Stimulated activated CD4-positive, alpha-beta T cell treated with anti-CD3 and anti-CD28 coated beads, TNF-alpha, amount 100 ng/mL, for 1 hour (primary cell): ENCODE measurements at places on chromosomes 12 and 14.

- no peak for DNase-seq
Measured at GRCh38 chr12:127070515-127071157, 1196.3 kb upstream of the TMEM132C start.

DNA sequence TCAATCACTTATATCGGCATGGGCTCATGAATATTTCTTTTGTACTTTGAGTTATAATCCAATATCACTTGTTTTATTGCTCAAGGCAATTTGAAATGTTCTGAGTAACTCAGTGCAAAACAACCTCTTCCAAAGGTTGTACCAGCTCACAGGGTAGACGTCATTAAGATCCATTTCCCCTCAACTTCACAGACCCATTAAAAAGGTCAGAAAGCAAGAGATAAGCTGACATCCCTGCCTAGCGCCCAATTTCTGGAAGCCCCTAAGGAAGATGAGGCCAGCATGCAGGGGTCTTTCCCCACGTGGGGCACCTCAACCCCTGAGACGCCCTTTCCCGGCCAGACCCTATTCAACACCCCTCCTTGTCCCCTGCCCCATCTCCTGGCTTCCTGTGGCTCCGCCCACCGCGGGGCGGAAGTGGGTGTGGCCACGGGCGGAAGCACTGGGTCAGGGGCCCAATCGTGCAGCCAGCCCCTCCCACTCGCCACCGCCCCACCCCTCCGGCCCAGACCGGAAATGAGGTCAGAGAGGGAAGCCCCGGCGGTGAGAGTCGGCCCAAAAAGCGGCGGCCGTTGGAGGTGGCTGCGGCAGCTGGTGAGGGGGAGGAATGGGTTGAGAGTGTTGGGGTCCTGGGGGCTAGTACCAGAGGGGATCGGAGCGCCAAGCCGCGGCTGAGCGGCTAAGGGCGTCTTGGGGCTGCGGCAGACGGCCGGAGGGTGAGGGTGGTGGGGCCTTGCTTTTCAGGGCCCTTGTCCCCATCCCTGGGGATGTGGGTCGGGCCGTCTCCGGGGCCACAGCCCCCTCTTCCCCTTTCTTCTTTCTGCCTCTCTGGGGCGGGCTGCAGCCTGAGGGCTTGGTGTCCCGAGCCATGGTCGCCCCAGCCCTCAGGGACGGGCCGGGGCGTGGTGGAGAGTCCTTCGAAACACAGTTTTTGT lies at the start of gene GPATCH2L:
TSS of gene GPATCH2L (plus strand) at position 525 of the 935 bp plus-strand sequence. CDS start 2,442 bp downstream, outside the sequence.
- DNase-seq, result peak; percentile 90

- DNase-seq, result no peak
Measured at GRCh38 chr14:103347091-103347815, 13.2 kb downstream of the EIF5 start.

DNA sequence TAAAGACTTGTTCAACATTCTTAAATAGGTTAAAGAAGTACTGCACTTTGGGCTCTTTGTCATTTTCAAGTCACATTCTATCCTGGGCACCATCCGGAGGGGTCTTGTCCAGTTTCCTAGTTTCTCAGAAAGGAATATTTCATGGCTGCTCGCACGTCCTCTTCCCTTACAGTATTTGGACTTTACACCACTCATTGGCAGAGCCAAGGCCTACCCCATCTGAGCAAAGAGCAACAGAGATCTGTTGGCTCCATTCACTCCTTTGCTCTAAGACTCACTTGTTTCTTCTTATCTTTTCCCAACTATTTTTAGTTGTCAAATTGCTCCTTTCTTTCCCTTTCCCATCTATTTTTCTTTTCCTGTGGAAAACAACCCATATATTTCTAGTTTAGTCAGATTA lies 118.2 kb downstream of the CRADD start:
- DNase-seq, result no peak

GRCh38 chr12:65590318-65590717 lies 234.0 kb upstream of the HMGA2 start:
- no peak for DNase-seq

- DNase-seq, result no peak
Measured at GRCh38 chr12:27193854-27194544, 50.1 kb upstream of the STK38L start.

DNA sequence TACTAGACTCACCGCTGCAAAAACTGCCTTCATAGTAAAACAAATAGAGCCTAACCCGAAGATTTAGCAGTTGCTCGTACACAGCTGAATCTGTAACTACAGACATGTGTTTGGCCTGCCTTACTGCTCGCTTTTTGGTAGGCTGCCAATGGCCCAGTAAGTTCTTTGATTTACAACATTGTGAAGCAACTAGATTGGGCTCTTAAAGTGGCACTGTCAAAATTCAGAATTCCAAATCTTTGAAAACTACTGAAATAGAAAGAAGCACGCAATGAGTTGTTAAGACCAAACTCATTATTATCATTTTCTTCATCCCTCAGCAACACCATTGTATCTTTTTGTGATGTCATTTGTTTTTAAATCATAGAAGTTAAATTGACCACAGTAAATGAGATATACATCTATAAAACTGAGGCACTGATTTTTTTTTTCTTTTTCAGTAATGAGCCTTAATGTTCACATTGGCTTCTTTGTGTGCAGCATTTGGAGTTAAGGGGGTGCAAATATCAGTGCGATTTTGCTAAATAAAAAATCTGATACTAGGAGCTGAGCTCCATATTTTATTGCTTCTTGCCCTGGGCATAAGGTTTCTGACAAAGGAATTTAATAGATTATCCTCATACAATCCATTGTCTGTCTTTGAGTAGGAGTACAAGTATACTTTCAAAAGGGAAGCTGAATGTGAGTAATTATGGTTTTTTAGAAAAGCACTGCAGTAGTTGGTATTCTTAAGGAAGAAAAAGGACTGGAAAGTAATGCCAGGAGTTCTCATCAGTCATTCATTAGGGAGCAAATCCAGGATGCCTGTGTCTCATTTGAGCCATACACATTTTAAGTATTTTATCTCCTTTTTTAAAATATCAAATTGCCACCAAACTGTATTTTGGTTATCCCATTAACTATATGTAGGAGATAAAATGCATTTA lies 138.5 kb downstream of the KICS2 start:
- DNase-seq, result no peak

DNA sequence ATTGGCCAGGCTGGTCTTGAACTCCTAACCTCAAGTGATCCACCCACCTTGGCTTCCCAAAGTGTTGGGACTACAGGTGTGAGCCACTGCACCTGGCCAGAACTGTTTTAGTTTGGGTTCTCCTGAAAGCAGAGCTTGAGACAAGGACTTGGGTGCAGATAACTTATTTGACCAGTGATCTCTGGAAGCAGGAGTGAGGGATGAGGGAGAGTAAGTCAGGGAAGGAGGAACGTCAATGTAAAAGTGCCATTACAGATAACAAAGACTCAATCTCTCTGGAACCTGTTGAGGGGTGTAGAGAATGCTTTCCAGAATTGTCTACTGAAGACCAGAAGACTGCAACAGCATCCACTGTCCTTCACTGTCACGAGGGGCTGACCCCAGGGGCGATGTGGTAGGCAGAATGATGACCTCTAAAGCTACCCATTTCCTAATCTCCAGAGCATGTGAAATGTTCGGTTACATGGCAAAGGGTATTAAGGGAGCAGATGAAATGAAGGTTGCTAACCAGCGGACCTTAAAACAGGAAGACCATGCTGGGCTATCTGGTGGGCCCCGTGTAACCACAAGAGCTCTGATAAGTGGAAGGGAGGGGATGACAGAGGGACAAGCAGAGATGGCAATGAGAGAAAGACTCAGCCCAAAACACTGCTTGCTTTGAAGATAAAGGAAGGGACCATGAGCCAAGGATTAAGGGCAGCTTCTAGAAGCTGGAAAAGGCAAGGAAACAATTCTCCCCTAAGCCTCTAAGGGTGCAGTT lies 207.8 kb downstream of the RBM19 start:
- DNase-seq, result no peak

GRCh38 chr14:52238682-52239081 lies 28.8 kb upstream of the PTGDR start:
- DNase-seq, result no peak

- no peak for DNase-seq
Measured at GRCh38 chr14:36967892-36968555, 204.4 kb downstream of the SLC25A21 start.

- DNase-seq, result no peak
Measured at GRCh38 chr12:53722450-53723041, 4.7 kb downstream of the CALCOCO1 start.

DNA sequence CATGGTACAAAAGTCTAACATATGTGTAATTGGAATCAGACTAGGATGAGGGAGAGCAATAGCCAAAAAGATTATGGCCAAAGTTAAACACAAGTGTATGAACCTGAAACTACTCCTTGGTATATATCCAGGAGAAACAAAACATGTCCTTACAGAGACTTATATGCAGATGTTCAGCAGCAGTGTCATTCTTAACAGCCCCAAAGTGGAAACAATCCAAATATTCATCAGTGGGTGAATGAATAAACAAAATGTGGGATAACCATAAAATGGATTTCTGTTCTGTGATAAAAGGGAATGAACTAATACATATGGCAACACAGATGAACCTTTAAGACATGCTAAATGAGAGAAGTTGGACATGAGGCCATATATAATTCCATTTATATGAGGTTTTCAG lies 30.2 kb downstream of the PWP1 start:
- no peak for DNase-seq

DNA sequence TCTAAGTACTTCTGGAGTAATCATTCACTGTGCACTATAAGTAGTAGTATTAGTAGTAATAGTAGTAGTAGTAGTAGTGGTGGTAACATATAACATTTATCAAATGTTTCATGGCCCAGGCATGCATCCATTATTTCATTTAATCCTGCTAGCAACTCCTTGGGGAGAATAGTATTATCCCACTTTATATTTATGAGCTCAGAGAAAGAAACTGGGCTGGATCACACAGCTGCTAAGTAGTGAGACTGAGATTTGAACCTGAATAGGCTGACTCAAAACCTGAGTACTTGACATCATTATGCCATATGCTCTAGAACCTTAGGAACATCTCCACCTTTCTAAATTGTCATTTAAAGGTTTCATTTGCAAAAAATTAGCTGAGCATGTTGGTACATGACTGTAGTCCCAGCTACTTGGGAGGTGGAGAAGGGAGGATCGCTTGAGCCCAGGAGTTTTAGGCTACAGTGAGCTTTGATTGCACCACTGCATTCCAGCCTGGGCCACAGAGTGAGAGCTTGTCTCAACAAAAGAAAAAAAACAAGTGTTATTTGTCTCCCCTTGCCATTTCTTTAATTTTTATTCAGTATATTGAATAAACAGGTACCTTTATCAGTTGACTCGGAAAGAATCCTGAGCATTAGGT lies 11.4 kb upstream of the NID2 start:
- no peak for DNase-seq

GRCh38 chr12:3366451-3367110 lies 124.4 kb upstream of the PRMT8 start:
- DNase-seq, result no peak

- DNase-seq, result no peak
Measured at GRCh38 chr12:91620422-91620821, 437.8 kb upstream of the DCN start.

DNA sequence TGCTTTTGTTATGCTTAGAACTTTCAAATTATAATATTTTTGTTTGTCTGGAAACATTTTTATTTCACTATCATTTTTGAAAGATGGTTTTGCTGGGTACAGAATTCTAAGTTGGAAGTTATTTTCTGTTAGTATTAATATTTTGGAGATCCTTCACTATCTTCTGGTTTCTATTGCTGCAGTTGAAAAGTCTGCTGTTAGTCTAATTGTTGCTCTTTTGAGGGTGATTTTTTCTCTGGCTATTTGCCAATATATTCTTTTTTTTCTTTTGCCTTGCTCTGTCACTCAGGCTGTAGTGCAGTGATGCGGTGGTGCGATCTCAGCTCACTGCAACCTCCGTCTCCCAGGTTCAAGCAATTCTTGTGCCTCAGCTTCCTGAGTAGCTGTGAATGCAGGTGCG lies 28.2 kb upstream of the ARID2 start:
- DNase-seq, result no peak

GRCh38 chr12:8687846-8688601 lies 9.8 kb upstream of the RIMKLB start:
- DNase-seq, result no peak

DNA sequence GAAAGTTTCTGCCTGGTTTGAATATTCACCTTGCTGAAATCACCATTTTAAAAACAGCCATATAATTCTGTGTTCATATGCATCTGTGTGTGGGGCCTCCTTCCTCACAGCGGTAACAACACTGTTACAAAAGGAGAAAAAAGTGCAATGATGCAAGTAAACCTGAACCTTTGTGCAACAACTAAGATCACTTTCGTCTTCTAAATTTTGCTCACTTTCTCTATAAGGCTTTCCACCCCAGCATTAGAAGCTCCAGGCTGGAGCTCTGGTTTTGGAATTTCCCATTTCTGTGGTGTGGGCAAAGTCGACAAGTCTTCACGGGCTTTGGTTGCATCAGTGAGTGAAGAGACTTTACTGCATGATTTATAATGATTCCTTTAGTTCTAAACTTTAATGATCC lies 18.4 kb downstream of the FGD6 start:
- DNase-seq, result no peak
